Stimulated activated CD8-positive, alpha-beta memory T cell treated with anti-CD3 and anti-CD28 coated beads, Interleukin-15, amount 100 ng/mL, for 48 hours (primary cell): ENCODE measurements at places on chromosomes 3 and 15.

GRCh38 chr15:40906991-40907802 is 12.9 kb downstream of the VPS18 start:
- no peak for DNase-seq

DNA sequence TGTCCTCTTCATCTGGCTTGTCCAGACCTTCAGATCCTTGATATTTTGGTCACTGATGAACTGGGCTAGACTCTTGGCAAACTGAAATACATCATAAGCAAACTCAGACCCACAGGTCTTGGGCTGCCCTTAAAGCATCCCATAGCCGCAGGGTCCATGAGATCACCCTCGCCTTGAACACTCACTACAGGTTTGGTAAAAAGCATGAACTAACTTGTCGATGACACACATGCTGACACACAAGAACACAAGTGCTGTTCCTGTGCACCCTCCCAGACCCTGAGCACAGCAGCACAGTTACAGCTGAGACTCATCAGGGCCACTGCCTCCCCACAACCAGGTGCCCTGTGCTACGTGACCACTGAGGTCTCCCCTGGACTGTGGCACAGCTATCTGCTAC is 21.0 kb downstream of the PFKFB4 start:
- no peak for DNase-seq

GRCh38 chr15:72919936-72920465 is 132.3 kb upstream of the NEO1 start:
- DNase-seq = no peak

- DNase-seq = no peak
These were observed 290.1 kb downstream of the ZIC1 start for GRCh38 chr3:147699175-147699838.

DNA sequence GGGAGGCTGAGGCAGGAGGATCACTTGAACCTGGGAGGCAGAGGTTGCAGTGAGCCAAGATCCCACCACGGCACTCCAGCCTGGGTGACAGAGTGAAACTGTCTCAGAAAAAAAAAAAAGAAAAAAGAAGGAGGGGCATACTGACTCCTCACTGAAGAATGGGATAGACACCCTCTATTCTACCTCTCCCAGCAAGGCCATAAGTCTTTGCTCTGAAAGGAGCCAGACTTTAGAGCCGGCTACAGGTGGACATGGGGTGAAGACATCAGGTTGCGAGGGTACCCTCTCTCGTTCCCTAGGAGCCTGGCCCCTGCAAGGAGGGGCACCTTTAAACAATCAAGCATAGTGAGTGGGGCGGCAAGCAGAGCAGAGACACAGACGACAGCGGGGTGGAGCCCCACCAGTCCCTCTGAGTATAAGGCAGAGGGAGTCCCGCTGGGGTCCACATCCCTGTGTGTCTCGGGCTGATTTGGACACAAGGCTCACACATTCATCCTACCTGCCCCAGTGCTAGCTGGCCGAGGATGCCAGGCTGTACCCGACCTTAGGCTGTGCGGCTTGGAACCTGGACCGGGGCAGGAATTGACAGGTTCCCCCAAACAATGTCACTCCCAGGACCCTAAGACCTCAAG is 1.1 kb downstream of the GRAMD2A start:
- no peak for DNase-seq

- no peak for DNase-seq
These were observed 856.9 kb downstream of the EPHA3 start for GRCh38 chr3:89964347-89964746.

DNA sequence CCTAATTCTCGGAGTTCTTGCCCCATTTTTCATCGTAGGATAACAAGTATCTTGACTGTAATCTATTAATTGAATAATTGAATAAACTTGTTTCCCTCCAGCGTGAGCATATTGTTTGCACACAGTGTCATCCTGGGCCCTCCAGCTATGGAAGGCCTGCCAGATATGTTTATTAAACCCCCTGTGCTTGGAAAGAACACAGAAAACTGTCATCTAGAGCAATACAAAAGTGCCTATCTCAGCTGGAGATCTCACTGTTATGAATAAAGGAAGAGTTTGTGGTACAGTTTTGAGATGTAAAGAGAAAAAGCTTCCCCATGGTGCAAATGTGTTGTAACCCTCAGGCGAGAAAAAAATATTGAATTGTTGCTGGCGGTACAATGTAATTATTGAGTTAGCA is 405.9 kb downstream of the SOX2 start:
- no peak for DNase-seq

- DNase-seq = no peak
These were observed 103.5 kb upstream of the KCNAB1 start for GRCh38 chr3:156016902-156017301.
